ENCODE measurements at places on chromosomes 4 and X. TPM values are rescaled to one million over a fixed set of nuclear protein-coding genes. Genes with fewer than 3 reads are reported as not detected.

GRCh38 chr4:107247738-107248137 lies 211.6 kb upstream of the DKK2 start:
- DNase-seq = no peak

DNA sequence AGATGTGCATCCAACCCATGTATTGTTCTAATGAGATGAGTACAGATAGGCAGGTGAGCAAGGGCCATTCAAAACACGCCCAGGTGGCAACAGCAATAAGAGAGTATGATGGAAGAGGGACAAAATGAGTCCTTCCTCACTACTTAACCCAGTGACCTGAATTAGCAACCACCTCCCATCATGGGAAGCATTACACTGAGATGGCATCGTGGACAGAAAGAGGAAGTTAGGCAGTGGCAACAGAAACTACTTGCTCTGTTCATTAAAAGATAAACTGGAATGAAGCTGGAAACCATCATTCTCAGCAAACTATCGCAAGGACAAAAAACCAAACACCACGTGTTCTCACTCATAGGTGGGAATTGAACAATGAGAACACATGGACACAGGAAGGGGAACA lies 17.2 kb downstream of the RXFP1 start:
- DNase-seq = no peak

- DNase-seq = no peak
Observed at GRCh38 chr4:179618966-179619365, 2176.7 kb upstream of the AGA start.

DNA sequence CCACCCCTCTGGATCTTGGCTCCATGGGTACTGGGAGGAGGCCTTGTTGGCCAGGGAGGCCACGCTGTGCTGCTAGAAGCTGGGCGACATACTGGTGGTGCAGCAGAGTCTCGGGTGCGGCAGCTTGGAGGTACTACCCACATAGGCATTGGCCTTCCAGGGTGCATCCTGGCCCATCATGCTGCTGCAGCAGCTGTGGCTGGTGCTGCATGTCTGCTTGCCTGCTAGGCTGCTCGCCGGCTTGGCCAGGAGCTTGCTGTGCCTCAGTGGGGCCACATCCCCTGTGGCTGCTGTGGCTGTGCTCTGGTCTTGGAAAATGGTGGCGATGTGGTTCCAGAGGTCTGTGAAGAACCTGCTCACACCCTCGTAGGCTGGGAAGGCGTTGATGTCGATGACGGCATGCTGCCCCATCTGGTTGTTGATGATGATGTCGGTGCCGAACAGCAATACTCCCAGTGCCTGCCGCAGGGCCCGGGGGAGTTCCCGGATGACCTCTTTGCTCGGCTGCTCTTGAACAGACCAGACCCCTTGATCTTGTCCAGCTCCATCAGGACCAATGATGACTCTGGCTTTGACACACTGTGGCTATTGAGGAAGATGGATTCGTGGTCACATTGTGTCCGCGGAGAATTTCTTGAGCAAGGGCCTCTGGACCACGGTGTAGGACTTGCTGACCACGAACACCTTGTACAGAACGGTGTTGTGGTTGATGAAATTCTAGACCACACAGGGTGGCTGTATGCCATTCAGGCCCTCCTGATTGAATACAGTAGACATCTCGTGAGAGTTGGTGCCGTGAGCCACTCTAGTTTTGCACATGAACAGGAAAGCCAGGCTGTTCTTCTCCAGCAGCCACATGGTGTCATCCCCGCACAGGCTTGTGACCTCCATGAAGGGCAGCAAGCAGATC lies 11.8 kb downstream of the RBM10 start:
- no peak for DNase-seq

DNA sequence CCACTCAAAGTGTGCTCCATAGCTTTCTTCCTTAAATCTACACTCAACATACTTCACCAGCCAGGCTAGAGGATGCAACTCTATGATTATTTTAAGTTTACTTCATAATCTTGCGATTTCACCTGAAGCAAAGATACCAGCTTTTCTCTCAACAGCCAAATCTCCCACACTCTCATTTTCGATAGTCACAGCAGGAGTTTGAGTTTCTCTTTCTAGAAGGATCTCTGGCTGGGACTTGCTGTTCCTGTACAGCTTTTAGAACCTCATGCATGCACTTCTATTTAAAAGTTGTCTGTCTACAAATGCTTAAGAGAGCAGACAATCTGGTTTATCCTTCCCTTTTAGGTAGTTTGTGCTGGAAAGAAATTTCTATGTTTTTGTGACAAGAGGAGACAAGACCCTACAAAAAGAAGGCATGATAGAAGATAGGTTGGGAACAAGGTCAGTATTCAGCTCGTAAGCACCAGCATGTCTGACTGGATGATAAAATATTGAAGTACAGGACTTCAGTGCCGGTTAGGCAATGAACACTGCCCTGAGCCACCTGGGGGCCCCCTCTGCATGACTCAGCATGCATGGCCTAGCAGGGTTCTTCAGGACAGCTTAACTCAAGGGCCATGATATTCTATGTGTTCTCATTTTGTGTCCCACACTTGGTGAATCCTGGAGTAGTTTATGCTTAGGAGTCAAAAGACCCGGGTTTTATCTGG lies 65.6 kb downstream of the ATXN3L start:
- no peak for DNase-seq

GRCh38 chr4:66590488-66591215 lies 920.4 kb upstream of the EPHA5 start:
- DNase-seq = no peak

DNA sequence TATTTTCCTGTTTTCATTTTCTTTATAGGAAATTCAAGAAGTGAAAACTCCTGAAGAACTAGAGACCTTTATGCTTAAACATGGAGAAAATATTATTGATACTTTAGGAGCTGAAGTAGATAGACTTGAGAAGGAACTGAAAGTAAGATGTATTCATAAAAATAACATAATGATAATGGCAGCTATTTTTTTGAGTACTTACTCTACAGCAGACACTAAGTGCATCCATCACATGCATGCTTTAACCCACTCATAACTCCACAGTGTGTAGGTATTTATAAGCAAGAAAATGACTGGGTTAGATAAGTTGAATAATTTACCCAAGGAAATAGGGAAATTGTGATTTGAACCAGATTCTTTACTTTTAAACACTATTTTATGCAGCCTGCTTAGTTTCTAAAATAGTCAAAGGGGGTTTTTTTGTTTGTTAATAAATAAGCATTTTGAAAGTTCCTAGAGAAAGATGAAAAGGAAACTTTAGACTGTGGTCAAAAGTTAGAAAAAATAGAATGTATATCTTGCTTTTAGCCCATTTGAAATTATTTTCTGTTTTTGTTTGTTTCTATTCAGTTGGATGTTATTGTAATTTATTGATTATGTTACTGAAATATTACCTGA lies 74.2 kb downstream of the BEND4 start:
- DNase-seq = no peak

DNA sequence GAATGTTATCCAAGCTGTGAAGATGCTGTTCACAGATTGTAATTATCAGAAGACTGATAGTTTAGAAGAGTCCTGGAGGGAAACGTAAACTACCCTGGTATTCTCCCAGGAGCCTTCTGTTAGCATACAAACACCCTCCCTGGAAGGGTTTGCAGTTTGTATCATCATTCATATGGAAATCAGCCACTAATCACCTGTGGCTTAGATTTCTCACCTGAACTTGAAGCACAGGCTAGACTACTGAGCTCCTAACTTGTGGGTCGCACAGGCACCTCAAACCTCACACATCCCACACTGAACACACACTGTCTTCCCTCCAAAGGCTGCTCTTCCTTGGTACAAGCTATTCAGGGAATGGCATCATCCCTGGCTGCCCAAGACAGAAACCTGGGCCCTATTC lies 30.7 kb downstream of the SHISA3 start:
- DNase-seq = no peak

DNA sequence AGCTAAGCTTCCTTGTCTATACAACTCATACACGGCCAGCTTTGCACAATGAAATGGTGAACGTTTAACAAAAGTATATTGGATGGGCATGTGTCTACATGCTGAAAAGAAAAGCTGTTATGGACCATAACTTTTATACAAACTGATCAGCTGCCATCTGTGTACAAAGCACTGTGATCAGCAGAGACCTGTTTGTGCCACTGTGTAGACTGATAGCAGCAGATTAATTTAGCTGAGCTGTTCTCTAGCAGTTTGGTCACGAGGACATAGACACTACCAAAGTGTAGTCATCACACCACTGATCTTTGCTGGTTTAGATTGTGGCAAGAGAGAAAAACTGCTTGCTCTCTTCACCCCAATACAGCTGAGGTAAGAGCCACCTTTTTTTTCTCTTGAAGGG lies 124.5 kb downstream of the RAPGEF2 start:
- no peak for DNase-seq

- DNase-seq = no peak
Observed at GRCh38 chr4:90425893-90426292, 298.7 kb downstream of the CCSER1 start.

DNA sequence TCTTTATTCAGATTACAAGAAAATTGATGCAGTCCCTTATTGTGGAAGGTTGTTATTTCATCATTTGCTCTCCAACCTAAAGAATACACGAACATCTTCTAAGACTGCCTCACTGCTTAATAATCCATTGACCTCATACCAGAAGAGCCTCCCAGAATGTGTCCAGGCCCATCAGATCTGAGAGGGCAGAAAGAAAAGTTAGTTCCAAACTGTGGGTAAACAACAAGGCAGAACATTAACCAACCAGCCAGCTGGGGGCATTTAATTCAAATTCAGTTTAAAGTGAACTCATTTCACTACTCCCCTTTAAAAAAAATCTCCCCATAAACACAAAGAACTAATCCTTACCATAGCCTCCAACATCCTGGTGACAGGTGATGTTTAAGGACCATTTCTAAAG lies 13.8 kb downstream of the GPC4 start:
- no peak for DNase-seq

DNA sequence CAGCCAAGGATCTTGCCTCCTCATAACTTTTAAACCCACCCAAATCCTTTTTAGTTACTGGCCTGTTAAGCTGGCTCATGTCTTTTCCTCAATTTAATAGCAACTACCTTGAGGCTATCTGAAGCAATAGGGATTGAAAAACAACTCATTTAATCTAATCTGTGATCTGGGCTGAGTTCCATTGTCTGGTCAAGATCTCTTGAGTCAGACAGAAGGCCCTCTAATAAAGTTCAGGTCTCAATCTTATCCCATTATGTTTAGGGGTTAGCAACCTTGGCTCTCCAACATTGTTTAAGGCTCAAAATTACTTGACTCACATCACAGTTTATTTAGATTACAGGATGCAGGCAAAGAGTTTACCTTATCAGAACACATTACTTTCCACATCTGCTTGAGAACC lies 436.1 kb downstream of the ANKRD50 start:
- no peak for DNase-seq

DNA sequence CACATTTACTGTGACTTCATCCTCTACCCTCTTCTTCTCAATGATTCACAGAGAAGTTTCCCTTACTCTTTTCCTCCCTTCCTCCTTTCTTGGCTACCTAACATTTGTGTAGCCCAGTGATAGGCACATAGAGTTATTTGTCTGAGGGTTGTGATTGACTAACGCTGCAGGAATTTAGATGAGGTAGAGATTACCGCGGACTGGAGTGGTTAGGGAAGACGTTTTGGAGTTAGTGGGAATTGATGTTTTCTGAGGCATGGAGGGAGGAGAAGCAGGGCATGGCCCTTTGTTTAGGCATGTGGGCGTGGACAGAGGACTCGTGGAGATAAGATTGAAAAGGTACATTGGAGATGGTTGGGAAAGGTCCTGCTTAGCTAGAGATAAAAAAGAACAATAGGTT lies 246.7 kb downstream of the GPAT3 start:
- no peak for DNase-seq

DNA sequence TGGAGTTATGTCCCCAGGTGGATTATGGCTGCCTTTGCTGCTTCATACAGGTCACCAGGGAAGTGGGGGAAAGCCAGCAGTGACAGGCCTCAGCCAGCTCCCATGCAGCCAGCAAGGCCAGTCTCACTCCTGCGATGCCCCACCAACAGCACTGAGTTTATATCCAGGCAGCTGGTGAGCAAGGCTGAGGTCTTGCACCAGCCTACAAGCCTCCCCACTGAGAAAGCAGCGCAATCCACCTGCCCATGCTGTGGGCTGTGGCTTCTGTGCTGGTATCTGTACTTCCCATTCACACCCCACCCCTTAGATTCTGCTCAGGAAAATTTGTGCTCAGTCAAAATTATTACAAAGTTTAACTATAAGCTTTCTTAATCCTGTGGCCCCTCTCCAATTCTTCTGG lies 153.5 kb downstream of the HHIP start:
- DNase-seq = no peak

DNA sequence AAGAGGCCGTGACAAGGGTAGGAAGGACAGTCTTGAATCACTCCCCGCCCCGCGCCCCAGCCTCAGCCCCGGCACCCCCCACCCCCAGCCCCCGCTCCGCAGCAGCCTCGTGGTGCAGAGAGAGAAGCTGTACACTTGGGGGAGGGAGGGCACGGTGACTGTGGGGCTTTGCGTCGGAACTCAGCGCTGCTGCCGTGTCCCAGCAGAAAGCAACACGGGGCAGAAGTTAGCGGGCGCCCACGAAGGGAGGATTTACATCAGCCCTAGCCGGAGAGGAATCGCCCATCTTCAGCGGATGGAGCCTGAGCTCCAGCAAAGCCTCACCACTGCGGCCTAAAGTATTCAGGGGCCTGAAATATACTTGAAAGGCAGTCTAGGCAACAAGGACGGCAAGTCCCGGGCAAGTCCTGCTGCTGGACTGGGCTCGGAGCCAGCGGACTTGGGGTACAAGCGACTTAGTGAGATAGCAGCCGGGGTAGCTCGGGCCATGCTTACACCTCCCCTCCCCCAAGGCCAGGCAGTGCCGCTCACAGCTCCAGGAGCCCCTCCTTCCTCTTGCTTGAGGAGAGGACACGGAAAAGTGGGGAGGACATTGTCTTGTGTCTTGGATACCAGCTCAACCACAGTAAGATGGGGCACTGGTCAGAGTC lies 18.5 kb upstream of the OPN1LW start:
- no peak for DNase-seq

RHOXF2B gene
- polyA plus RNA-seq = not detected

SCD5 gene
- 9.9 TPM for polyA plus RNA-seq

FRG2 gene
- not detected for polyA plus RNA-seq

CSAG1 gene
- polyA plus RNA-seq = not detected

PLP1 gene
- polyA plus RNA-seq = 47.7 TPM

HMGN5 gene
- polyA plus RNA-seq = 3.8 TPM

GC gene
- not detected for polyA plus RNA-seq

LEF1 gene
- 5.5 TPM for polyA plus RNA-seq

RAB33A gene
- 0.36 TPM for polyA plus RNA-seq

All from hindlimb muscle (tissue), 1 donor.